ENCODE measurements at places on chromosomes 12 and 14.

DNA sequence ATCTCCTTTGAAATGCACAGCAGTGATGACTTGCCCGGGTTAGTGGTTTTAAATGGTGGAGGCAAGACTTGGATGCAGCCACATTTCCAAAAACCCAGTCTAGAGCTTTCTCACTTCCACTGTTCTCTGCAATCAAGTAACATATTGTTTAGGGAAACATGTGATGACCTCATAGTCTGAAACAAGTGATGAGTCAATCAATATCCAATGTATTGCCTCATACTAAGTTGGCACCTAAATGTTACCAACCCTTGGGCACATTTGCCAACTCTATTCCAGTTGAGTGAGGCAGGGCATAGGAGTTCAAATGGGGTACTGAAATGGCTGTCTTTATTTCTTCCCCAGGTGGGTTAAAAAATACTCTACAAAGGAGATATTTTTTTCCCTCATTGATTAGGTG lies 1105.4 kb downstream of the VRK1 start:
- no peak for DNase-seq

- no peak for DNase-seq
Measured at GRCh38 chr14:55313480-55313879, 42.3 kb downstream of the FBXO34 start.

DNA sequence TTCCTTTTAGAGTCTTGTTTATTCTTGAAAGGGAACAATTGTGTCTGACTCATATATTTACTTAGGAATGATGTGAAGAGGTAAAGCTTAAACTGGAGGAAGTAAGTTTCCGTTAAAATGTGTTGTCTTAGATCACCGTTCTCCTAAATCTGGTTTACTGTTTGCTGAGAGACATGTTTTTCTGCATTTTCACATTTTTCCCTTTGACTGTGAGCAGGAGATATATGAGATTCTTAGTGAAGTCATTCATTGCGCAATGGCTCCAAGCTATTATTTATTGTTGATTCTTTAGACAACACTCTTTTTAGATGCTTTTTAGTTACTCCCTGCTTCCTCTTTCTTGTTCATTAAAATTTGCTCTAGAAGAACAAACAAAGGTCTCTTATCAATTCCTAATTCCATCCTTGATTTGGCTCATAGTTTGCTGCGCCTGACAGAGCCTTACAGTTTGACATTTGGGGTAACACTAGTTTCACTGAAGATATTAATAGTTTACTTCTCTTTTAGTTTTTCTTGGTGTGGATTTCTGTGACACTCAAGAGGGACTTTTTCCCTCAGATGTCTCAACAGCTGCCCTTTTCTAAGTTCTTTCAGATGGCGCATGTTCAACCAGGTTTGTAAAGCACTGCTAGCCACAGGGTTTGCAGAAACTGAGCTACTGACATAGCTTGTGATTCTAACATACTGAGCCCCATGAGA lies 11.4 kb downstream of the CLECL1 start:
- no peak for DNase-seq

DNA sequence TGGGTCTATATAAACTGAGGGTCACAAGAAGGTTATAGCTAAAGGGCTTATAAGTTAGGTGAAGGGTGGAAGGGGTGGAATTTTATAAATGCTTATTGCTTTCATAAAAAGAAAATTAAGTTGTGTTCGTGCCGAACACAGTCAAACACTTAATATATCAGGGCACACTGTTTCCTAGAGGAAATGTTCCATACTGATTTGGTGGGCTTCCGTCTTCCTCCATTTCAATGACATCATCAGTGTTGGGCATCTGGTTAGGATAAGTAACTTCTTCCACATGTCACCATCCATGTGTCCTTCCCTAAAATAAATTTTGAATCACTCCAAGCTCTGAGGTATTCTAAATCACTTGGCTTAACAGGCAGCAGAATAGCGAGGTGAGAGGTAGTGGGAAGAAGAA lies 466.4 kb downstream of the MED13L start:
- no peak for DNase-seq

DNA sequence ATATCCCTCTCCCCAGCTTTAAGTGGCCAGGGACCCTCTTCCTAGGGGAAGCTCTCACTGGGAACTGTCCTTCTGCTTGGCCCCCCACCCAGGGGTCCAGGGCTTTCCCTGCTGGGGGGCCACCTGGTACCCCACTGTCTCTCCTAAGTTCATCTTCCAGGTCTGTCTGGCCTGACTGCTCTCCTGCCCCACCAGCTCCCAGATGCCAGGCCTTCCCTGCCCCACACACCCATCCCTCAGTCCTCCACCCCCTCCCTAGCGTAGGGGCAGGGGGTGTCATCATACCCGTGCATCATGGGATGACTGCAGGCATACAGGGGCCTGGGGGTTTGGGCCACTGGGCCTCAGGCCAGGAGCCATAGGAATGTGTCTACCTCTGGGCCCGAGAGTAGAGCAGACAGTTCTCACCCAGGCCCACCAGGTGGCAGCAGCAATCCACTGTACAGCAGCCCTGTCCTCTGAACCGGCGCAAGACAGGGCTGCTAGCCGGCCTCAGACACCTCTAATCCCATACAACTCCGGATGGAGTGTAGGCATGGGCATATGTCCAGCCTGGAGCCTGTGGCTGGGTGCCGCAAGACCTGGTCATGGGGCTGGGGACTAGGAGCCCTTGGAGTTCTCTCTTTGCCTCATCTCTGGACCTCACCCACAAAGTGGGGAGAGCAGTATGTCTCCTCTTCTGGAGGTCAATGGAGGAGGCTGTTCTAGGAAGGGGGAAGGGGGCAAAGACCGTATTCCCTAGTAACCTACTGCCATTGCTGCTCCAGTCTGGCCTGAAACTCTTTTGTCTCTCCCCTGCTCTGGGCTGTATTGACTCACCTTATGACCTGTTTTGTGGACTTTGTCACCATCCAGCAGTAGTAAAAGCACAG lies 10.0 kb upstream of the SMARCD1 start:
- peak; percentile 68 for DNase-seq

DNA sequence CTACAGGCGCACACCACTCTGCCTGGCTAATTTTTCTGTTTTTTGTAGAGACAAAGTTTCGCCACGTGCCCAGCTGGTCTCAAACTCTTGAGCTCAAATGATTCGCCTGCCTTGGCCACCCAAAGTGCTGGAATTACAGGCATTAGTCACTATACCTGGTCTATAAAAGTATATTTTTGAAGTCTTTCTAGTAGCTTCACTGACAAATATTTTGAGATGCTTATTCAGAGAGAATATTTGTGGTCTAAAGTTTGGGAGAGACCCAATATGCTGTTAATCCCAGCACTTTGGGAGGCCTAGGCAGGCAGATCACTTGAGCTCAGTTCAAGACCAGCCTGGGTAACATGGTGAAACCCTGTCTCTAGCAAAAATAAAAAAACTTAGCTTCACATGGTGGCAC lies 22.0 kb upstream of the PPP1R12A start:
- DNase-seq = no peak

- no peak for DNase-seq
Measured at GRCh38 chr12:54959291-54960018, 25.1 kb downstream of the TESPA1 start.

GRCh38 chr12:131836714-131837397 lies 8.7 kb downstream of the MMP17 start:
- DNase-seq = no peak

GRCh38 chr14:86640288-86640687 lies 1110.3 kb downstream of the FLRT2 start:
- DNase-seq = no peak

GRCh38 chr12:63457857-63458256 lies 210.4 kb downstream of the DPY19L2 start:
- no peak for DNase-seq

DNA sequence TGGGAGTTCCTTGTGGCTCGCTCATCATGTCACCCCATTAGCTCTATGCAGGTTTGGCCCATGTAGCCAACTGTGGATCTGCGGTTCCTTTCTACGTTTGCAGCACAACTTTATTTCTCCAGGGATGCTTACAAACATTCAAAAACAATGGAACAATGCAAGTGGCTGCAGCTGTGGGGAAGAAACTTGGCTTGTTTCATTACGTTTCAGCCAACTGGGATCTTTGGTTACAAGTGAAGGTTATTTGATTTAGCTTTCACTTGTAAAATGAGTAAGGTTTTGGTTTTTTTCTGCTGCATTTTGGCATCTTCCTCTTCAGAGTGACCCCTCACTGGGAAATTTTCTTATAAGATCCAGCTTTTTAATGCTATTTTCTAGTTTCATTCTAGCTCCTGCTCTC lies 105.9 kb downstream of the PLXNC1 start:
- DNase-seq = no peak
